ENCODE measurements at places on chromosomes 5 and 9.

DNA sequence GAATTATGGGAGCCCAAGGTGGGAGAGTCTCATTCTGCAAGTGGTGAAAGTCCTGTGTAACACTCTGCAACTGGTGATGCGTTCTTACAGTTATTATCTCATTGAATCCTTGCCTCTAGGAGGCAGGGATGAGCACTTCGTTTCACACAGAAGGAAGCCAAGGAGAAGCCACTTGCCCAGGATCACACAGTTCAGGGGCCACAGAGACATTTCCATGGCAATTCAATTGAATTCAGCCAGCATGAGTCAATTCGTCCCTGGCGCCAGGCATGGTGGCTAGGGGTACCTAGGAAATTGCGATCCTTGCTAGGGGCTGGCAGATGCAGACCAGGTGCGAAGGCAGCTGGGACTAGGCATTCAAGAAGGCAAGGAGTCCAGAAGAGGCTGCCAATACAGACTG lies 26.2 kb downstream of the LHX2 start:
- no peak for DNase-seq

- peak; percentile 4 for DNase-seq
Measured at GRCh38 chr5:10635257-10635866, 71.5 kb downstream of the ANKRD33B start.

DNA sequence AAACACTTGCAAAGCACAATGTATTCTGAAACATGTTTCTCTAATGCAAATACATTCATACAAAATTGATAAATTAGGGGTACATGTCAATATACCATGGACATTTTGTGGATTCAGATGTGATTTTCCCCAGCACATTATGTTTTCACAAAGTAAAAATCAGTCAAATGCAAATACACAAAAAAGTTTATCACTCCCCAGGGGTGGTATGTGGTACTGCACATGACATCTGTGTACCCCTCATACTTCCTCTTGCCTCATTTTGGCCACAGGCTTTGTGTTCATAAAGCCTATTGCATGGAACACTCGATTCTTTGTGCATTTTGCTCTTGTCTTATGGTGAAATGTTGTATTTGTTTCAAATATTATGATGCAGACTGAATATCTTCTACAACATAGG lies 116.8 kb upstream of the PDE4D start:
- no peak for DNase-seq

DNA sequence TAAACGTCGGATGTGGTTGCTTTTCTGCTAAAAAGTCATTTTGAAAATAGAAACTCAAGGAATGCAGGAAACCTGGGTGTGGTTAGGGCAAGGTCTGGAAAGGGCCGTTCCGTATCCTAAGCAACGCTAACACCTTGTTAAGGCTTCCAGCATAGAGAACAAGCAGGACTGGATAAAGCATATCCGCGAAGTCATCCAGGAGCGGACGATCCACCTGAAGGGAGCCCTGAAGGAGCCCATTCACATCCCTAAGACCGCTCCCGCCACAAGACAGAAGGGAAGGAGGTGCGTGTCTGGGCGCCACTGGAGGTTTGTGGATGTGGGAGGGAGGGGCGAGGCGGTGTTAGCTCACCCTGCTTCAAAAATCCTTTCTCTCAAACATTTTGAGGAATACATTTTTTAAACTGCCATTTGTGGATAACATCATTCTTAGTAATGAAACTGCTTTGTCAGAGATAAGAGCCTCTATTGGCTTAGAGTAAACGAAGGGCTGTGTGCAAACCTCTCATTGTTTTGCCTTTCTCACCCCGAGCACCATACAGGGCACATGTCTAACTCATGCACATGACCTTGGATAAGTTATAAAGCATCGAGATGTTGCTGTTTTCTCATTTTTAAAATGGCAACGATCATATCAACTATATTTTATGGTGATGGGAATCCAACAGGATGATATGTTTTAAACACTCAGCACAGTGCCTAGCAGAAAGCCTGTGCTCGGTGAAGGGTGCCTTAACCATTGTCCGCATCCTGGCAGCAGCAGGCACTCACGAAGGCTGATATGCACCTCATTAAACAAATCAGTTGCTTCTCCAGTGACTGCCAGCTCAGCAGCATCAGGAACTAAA lies 175.7 kb upstream of the OTULINL start:
- no peak for DNase-seq

DNA sequence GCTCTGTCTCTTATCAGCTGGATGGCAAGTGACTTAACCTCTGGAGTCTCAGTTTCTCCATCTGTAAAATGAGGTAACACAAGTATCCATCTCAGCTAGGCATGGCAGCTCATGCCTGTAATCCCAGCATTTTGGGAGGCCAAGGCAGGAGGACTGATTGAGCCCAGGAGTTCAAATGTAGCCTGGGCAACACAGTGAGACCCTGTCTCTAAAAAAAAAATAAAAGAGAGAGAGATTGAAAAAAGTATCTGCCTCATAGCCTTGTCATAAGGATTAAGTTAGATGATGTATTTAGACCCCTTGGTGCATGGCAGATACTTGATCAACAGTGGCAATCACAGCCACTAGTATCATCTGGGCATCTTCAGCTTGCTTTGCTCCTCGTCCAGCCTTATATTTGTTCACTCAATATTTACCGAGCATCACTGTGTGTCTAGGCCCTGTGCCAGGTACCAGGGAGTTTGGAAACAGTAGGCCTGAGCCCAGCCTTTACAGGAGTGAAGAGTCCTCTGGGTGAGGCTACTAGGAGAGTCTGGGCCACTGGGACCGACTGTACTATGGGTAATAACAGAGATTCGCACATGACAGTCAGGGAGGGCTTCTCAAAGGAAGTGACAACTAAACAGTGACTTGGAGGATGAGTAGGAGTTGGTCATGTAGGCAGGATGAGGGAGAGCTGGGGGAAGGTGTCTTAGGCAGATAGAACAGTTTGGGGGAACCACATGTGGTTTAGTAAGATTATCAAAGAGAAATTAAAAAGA lies 34.2 kb downstream of the CORO2A start:
- no peak for DNase-seq

- DNase-seq = no peak
Measured at GRCh38 chr9:10661994-10662393, 49.2 kb upstream of the PTPRD start.

Data from stimulated activated CD4-positive, alpha-beta T cell treated with anti-CD3 and anti-CD28 coated beads, Interleukin-1b, Interleukin-23, amount 100 ng/mL, for 1 hour (primary cell).